Naive B cell (primary cell): ENCODE measurements at places on chromosomes 2 and 18.
A peak's percentile ranks its signal among the peaks of the same experiment; 100 is the strongest.

- H3K36me3 ChIP-seq: no peaks in the 10 kb centered on the region
- no peaks in the 10 kb centered on the region for H3K4me1 ChIP-seq
- H3K4me3 ChIP-seq: no peak overlapping the region
- H3K27ac ChIP-seq: no peak overlapping the region
- DNase-seq: no peak
These were observed 32.0 kb upstream of the SKOR2 start for GRCh38 chr18:47283476-47283875.

GRCh38 chr2:241373446-241373845 is 17.4 kb downstream of the FARP2 start:
- H3K4me3 ChIP-seq: no peak overlapping the region
- no peak for DNase-seq
- H3K27ac ChIP-seq: no peak overlapping the region
- peaks cover 40% of the 10 kb centered on the region for H3K4me1 ChIP-seq

- H3K27me3 ChIP-seq: no peaks in the 10 kb centered on the region
- peak overlapping the region; percentile 66 for H3K4me3 ChIP-seq
- H3K27ac ChIP-seq: peak overlapping the region; percentile 87
These were observed 47.7 kb downstream of the BCL2 start for GRCh38 chr18:63271881-63272299.

DNA sequence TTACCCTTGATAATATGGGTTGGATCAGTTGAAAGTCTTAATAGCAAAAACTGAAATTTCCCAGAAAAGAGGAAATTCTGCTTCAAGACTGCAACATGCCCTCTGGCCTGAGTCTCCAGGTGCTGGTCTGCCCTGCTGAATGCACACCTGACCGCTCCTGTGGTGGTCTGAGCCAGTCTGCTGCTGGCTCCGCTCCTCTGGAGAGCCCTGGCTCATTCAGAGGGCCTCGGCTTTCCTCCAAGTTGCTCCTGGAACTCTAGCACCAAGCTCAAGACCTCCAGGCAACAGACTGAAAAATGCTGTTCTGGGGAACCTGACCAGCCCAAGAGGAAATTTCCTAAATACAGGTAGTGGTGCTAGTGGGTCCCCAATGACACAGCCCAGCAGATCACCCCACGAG is 64.8 kb downstream of the DIPK1C start:
- no peak overlapping the region for H3K4me3 ChIP-seq
- no peaks in the 10 kb centered on the region for H3K4me1 ChIP-seq
- H3K27me3 ChIP-seq: peaks cover 34% of the 10 kb centered on the region
- H3K27ac ChIP-seq: no peak overlapping the region
- no peaks in the 10 kb centered on the region for H3K36me3 ChIP-seq

DNA sequence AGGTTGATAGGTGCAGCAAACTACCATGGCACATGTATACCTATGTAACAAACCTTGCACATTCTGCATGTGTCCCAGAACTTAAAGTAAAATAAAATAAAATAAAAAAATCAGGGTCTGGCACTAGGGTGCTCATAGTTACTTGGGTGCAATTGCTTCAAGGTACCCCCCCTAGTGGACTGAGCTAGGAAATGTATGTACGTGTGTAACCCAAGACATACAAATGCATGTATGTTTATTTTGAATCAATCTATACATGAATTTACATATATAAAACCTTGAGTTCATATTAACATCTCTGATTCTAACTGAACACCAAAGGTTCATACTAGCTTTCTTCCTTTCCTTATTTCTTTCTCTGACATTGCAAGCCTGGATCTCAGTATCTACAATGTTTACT is 51.5 kb downstream of the USP37 start:
- no peaks in the 10 kb centered on the region for H3K4me1 ChIP-seq
- DNase-seq: peak; percentile 17
- no peaks in the 10 kb centered on the region for H3K27me3 ChIP-seq
- peaks cover 10% of the 10 kb centered on the region for H3K36me3 ChIP-seq
- no peak overlapping the region for H3K4me3 ChIP-seq
